ENCODE measurements at places on chromosomes 2 and 18.
A peak's percentile ranks its signal among the peaks of the same experiment; 100 is the strongest.

DNA sequence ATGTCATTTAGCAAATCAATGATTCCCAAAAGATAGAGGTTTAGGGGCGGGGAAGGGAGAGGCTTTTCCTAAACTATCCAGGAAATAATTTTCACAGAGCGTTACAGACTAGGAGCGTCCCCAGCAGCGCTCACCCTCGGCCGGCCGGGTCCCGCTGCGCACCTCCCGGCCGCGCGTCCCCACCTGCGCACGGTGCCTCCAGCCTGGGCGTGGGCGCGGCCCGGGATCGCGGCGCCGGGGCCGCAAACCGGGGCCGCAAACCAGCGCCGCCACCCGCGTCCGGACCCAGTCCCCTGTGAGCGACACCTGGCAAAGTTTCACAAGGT is 684 bp upstream of the ZCCHC2 start:
- no peak for DNase-seq

DNA sequence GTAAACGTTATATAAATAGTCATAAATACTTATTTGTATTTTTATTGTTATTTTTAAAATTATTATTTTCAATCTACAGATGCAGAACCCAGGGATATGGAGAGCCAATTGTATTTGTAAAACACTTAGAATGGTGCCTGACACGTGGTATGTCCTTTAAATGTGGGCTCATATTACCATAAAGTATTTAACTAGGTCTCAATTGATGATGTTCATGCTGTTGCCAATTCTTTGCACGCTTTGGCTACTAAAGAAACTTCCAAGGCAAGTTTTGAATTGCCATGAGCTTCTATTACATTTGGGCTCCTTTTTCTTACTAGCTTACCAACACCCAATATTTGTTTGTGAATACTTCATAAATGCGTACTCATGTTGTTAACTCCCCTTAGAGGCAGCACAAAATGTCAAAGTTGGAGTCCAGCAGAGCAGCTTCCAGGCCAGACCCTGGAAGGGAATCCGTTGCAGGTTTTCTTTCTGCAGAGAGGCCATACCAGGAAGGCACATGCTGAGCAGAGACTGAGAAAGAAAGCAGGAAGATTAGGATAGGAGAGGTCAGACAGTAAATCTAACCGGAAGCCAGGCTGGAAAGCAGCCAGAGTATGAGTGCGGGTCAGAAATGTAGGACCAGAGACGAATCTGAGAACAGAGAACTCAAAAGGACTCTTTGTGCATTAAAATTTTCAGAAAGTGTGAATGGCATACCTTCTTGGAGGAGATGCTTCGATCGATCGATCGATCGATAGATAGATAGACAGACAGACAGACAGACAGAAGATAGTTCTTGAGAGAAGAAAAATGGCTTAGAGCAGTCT is 4.2 kb upstream of the NOSTRIN start:
- DNase-seq = no peak

GRCh38 chr2:96157649-96158553 is 12.7 kb upstream of the DUSP2 start:
- peak; percentile 76 for DNase-seq

GRCh38 chr2:69616755-69617154 is 26.8 kb downstream of the AAK1 start:
- DNase-seq = peak; percentile 49

- DNase-seq = no peak
These were observed 151.6 kb upstream of the TWIST2 start for GRCh38 chr2:238696331-238696730.

- no peak for DNase-seq
These were observed 183.0 kb downstream of the PMAIP1 start for GRCh38 chr18:60082790-60083189.

All from CD4-positive, alpha-beta T cell treated with Interleukin-15 for 4 hours (primary cell).